Activated T-cell treated with anti-CD3 and anti-CD28 coated beads for 48 hours (primary cell): ENCODE measurements at places on chromosomes 4 and X.

GRCh38 chrX:72694170-72694569 is 19.9 kb downstream of the PHKA1 start:
- no peak for DNase-seq

DNA sequence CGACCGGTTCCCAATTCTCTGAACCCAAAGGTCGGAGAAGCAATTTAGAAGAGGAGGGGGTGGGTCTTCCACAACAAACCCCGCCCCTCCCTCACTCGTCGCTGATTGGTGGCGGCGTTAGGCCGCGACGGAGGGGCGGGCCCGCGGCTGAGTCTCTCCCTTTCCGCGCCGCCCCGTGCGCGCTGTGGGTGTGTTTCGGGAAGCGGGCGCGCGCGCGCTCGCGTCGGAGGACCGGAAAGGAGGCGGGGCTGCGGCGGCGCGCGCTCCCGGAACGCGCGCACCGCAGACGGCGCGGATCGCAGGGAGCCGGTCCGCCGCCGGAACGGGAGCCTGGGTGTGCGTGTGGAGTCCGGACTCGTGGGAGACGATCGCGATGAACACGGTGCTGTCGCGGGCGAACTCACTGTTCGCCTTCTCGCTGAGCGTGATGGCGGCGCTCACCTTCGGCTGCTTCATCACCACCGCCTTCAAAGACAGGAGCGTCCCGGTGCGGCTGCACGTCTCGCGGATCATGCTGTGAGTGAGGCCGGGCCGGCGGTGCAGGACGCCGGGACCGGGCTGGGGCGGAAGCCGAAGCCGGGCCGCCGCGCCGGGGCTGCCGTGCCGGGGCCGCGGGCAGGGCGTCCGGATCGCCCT is at the start of gene SPCS3:
SPCS3 (plus strand) TSS at position 263 of the 636 bp plus-strand sequence; CDS start at position 374, 111 bp downstream.
- peak; percentile 94 for DNase-seq

DNA sequence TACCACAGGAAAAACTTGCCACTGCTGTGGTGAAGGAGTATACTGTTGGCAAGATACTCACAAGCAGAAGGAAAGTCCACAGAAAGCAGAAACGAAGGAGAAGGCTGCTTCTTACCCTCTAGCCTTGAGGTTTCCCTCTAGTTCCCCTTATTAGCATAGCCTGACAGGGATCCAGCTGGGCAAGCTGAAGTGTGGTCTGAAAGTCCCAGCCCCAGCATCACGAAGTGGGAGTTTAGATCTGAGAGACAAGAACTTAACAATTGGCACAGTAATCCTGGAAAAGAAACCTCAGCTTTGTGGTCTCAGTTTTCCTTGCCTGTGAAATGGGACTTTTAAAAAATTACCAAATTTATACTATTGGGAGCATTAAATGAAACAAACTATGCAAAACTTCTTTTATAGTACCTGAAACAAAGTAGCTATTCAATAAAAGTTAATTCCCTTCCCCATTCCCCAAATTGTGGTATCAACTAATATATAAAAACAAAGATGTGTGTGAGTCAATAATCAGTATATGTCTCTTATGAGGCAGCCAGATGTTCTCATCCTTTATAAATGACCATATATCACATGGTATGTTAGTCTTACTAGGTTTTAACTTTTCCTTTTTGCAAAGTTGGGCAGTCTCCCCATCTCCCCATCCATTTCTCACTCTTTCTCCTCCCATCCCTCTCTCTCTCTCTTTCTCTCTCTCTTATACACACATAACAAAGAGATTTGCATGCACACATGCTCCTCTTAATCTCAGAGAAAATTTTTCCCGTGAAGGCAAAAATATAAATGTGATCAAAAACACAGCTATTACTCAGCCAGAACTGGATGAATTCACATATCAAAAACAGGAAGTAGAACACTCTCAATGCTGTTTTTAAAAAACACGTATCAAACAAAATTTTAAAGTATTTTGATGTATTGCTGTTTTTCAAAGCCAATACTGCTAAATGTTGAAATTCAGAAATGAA is 57.8 kb downstream of the SCFD2 start:
- no peak for DNase-seq

- DNase-seq = peak; percentile 31
Measured at GRCh38 chr4:177596035-177596434, 153.8 kb upstream of the AGA start.

DNA sequence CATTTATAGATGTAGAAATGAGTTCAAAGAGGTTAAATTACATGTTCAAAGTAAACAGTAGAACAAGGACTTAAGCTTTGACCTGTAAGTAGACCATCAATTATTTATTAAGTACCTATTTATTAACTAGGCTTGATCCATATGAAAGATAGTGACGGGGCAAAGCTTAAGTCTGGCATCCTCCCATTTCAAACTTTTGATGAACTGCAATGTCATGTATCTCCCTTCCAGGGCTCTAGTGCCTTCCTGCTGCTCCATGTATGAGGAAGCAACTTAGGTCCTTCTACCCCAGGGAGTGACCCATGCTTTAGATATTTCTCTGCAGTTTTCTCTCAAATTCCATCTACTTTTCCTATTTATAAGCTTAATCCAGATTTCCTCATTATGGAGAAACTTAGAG is 31.9 kb upstream of the ANTXR2 start:
- DNase-seq = no peak

GRCh38 chrX:16778545-16778944 is 7.7 kb upstream of the TXLNG start:
- no peak for DNase-seq

- DNase-seq = no peak
Measured at GRCh38 chrX:18722500-18723071, 15.1 kb downstream of the PPEF1 start.
